AG04449 (cell line): ENCODE measurements at places on chromosomes 1 and 21.

- no peak for DNase-seq
Observed at GRCh38 chr1:30904191-30904961, 4.2 kb downstream of the SDC3 start.

DNA sequence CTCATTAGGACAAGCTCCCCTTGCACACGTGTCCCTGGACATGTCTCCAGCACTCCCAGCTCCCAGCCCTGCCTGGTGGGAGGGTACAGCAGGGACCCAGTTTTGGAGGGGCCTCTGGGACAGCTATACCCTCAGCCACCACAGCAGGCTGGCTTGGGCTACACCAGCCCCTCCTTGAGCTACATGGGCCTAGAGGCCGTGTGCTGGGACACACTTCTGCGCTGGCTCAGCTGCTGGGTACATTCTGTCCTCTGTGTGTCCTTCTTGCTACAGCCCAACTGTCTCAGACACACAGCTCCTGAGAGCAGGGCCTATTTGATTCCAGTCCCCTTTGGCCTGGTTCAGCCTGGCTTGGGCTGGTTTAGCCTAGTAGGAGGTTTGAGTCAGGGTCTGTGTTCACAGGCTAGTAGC, 26.7 kb downstream of the DMAP1 start:
- DNase-seq, result no peak

- no peak for DNase-seq
Observed at GRCh38 chr1:165452336-165453130, 7.6 kb upstream of the RXRG start.

DNA sequence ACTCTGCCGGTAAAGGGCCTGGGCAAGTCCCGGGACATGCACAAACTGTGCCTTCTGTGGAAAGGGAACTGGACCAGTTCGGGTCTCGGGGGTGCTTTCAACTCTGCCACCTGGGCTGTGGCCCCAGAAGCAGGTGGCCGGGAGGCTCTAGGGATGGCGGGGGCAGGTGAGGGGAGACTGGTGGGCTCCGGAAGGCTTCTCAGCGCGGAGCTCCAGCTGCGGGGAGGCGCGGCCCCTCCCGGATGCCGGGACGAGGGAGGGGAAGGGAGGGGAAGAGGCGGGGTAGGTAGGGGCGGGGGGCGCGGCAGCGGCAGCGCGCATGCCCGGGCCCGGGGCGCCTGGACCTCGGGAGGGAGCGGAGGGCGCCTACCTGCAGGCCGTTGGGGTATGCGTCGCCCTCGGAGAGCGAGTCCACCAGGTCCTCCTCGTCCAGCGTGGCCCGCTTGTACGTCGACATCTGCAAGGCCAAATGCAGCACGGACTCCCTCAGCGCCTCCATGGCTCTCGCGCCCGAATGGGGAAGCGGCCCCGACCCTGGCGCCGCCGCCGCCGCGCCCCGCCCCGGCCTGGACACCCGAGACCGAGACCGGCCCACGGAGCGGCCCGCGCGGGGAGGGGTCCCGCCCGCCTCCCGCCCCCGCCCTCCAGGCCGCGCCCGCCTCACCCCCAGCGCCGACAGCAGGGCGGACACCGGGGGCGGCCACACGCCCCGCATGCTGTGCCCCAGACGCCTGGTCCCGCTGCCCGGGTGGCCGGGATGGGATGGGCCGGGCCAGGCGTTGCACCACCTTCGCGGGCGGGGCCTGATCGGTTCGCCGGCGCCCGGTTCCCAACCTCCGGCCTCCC, at the start of gene ECE1:
Gene ECE1 (minus strand): TSS at position 764 of the 846 bp plus-strand sequence. CDS start 49 bp downstream, at position 715.
- DNase-seq, result no peak

DNA sequence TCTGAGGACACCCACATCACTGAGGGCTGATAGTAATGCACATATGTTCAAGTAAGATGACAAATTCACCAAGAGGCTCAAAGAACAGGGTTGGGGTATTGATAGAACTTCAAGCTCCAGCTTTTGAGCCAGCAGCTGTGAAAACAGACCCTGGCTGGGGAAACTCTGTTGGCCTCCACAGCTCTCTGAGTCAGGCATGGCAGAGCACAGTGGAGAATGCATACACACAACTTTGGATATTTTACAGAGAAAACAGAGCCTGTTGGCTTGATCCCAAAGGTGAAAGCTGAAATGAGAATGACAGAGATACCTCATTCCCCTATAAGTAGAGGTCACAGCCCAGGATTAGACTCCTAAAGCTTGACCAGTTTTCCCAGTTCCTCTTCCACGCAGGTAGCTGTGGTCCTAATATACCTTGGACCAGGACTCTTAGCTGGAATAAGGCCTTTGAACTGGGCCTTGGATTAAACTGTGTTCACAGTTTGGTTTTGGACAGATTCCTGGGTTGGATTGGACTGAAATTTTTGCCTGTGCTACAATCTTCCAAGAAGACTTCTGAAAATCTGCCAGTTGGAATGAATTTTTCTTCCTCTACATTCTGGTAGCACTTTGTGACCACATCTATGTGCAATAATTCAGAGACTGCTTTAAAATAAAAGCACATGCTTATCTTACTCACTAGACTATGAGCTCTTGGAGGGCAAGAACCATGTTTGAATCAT, 101.6 kb upstream of the HMGB4 start:
- DNase-seq, result peak; percentile 50

- no peak for DNase-seq
Observed at GRCh38 chr1:54199151-54199764, 572 bp downstream of the CYB5RL start.

DNA sequence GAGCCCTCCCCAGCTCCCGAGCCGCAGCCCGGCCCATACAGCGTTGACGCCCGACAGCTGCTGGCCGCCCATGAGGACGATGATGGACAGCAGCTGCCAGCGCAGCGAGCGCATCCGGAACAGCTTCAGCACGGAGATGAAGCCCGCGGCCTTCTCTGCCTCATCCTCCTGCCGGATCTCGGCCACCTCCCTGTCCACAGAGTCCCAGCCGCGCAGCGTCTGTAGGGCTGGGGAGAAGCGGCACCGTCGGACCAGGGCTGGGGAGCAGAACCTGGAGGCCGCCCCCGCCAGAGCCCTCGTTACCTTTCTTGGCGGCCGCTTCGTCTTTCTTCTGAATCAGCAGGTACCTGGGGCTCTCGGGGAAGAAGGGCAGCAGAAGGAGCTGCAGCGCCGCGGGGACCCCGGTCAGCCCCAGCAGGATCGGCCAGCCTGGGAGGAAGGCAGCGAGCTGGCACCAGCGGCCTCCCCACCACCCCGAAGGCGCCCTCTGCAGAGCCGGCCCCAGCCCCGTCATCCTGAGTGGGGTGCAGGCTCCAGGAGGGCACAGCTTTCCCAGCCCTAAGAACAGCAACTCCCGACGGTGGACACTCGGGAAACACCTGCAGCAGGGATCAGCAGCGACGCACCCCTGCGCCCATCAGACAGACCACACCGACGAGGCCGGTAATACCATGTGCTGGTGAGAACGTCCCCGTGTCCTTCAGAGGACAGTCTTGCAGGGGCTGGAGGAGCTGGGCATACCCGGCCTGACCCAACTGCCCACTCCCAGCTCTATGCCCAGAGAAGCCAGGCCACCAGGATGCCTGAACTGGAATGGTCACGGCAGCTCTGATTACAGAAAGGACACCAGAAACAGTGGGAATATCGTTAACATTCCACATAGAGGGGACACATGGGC, 13.8 kb upstream of the SLC2A7 start:
- no peak for DNase-seq

- no peak for DNase-seq
Observed at GRCh38 chr1:2045468-2046173, 4.6 kb upstream of the PRKCZ start.

GRCh38 chr1:219837274-219837993, 90.9 kb downstream of the SLC30A10 start:
- peak; percentile 9 for DNase-seq

GRCh38 chr1:212930986-212931678, 19.2 kb upstream of the VASH2 start:
- DNase-seq, result no peak

DNA sequence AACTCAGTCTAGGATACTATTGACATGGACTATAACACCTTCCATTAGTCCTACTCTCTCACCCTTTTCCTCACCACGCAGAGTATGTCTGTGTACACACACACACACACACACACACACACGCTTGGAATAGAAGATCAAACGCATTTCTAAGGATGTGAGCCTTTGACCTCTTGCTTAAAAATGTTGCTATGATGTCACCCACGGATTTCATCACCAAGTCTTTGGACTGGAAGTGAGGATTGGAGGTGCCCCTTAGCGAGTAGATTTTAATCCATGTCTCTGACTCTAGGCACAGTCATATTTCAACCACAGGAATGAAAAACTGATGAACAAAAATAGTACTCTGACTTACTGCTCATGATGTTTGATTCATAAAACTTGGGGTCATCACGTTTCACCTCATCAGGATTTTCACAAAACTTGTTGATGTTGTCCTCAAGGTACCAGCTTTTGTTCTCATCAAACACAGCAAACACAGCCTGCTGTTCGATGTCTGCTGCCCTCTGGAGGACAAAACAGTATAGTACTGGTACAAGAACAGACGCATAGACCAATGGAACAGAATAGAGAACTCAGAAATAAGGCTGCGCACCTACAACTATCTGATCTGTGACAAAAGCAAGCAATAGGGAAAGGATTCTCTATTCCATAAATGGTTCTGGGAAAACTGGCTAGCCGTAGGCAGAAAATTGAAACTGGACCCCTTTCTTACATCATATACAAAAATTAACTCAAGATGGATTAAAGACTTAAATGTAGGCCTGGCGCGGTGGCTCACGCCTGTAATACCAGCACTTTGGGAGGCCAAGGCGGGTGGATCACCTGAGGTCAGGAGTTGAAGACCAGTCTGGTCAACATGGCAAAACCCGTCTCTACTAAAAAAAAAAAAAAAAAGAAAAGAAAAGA, 39.9 kb downstream of the F5 start:
- peak; percentile 14 for DNase-seq

DNA sequence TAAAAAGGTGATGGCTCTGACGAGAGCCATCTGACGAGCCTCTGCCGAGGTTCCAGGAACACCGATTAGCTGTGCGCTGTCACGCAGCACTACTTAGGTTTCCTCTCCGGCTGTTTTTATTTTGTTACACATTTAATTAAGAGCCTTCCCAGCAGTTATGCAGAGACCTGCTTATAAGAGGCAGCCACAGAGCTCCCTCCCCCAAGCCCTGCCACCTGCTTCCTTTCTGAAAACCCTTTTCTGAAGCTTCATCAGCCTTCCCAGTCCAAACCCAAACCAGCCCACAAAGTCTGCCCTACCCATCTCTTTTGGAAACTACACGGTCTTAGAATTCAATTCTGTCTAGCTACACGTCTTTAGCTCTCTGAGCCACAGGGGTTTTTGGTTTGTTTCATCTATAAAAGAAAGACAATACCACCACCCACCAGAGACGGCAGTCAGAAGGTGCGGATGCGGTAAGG, 49.1 kb downstream of the ERI3 start:
- DNase-seq, result no peak

GRCh38 chr1:229603371-229604005, 22.4 kb downstream of the TAF5L start:
- DNase-seq, result no peak

GRCh38 chr1:175797576-175797975, 54.2 kb upstream of the TNR start:
- no peak for DNase-seq

DNA sequence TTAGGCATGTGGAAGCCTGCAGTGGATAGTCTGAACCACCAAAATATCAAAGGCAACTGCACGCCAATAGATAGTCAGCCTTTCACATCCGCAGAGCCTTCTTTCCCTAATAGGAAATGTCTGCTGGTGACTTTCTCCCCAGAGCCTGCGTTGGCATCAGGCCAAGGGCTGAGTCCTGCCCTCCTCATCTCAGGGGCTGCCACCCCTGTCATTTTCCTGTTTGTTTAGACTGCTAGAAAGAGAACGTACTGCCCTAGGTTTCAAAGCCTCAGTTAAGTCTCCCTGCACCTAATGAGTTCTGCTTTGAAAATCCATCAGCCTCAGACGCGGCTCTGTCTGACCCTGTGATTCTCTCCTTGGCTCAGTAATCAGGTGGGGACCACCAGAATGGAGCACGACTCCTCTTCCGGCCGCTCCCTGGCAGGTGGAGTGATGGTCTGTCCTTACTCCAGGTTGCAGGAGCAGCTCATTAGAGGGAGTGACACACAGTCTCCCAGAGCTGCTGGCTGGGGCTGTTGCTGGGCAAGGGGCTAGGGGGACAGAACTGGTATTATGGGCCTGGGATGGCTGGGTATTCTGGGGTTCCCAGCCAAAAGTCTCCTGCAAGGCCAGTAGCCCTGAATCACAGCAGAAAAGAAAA, 27.3 kb downstream of the STUM start:
- DNase-seq, result no peak

GRCh38 chr1:5928714-5929400, 63.4 kb downstream of the NPHP4 start:
- no peak for DNase-seq

DNA sequence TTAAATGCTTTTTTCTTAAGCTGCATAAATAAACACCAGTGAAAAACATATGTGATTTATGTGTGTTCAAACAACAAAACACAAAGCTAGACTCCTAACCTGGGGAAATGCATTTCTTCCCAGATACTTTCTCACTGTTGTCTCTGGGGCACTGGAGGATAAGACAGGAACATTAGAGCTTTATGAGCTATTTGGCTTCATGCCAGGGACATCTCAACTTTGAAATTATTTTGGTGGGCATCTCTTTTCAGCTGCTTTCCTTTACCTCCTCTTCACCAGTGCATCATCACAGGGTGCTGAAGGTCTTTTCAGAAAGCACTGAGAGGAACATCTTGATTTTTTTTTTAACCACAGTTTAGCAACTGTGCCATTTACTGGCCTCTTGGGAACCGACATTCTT, 212.9 kb downstream of the DNM3 start:
- no peak for DNase-seq

- DNase-seq, result peak; percentile 34
Observed at GRCh38 chr1:59128784-59129227, 168.1 kb upstream of the FGGY start.

DNA sequence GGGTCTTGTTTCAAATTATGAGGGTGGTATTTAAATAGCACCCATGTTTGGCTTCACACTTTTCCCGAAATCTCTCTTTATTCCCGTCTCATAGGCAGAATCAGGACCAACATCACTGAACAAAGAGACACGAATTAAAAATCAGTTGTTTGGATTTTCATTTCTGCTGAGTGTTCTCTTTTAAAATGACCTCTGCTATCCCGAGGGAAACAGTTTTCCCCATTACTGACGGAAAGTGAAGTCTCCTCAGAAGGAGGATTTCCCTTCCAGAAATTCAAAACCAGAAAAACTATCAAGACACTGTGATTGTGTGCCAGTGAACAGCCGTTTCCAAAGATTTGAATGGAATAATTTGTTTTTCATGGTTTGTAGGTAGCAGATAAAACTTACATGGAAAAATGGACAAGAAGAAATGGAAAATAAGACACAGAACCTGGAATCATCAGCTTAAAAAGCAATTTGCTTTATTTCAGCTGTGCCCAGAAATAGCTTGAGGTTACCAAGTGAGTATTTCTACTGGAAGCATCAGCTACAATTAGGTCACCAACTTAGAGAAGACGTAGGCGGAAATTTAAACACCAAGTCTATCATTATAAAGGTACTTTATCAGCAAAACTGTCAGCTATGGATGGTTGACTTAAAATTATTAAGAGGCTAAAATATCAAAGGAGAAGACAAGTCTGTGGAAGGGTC, 68.5 kb downstream of the RUNX1 start:
- DNase-seq, result no peak
